ENCODE measurements at places on chromosomes 1 and 21.

DNA sequence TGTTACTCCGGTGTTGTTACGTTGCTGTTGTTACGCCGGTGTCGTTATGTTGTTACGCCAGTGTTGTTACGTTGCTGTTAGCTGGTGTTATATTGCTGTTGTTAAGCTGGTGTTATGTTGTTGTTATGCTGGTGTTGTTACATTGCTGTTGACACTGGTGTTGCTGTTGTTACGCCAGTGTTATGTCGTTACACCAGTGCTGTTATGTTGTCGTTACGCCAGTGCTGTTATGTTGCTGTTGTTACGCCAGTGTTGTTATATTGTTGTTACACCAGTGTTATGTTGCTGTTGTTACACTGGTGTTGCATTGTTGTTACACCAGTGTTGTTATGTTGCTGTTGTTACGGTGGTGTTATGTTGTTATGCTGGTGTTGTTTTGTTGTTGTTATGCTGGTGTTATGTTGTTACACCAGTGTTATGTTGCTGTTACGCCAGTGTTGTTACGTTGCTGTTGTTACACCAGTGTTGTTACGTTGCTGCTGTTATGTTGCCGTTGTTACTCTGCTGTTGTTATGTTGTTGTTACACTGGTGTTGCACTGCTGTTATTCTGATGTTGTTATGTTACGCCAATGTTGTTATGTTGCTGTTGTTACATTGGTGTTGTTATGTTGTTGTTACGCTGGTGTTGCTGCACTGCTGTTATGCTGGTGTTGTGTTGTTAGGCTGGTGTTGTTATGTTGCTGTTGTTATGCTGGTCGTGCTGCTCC, 25.6 kb downstream of the H6PD start:
- no peak for DNase-seq

- DNase-seq = no peak
Measured at GRCh38 chr1:170481000-170481399, 51.0 kb upstream of the GORAB start.

GRCh38 chr1:232635778-232636356, 5.9 kb upstream of the SIPA1L2 start:
- no peak for DNase-seq

DNA sequence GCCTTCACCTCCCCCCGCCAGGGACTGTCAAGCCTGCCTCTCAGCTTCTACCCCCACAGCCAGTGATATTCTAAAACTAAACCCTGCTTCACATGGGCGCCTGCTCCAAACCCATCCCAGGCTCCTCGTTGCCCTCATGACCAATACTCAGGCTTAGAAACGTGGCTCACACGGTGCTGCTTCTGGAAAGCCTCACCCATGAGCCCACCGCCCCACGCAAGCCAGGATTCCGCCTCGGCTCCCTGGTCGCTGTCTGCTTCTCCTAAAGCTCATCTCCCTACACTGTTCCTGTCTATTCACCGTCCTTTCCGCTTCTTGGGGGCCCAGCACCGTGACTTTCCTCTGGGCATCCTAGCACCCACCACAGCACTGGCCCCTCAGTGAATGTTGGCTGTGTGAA, 72.5 kb downstream of the NID1 start:
- no peak for DNase-seq

GRCh38 chr1:221437171-221437570, 304.7 kb downstream of the DUSP10 start:
- no peak for DNase-seq

DNA sequence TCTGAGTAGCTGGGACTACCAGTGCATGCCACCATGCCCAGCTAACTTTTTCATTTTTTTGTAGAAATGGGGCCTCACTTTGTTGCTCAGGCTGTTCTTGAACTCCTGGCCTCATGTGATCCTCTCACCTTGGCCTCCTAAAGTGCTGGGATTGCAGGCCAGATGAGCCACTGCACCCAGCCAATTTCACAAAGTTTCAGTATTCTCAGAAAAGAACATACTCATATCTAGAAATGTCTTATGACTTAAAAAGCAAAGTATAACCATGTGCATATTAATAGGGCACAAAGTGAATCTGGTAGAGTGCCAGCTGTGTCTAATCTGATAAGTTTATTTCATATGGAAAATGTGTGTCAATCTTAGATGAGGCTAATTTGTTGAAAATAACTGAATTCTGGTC, 87.5 kb upstream of the CACYBP start:
- no peak for DNase-seq

- DNase-seq = no peak
Measured at GRCh38 chr1:166302989-166303758, 136.4 kb upstream of the FAM78B start.

DNA sequence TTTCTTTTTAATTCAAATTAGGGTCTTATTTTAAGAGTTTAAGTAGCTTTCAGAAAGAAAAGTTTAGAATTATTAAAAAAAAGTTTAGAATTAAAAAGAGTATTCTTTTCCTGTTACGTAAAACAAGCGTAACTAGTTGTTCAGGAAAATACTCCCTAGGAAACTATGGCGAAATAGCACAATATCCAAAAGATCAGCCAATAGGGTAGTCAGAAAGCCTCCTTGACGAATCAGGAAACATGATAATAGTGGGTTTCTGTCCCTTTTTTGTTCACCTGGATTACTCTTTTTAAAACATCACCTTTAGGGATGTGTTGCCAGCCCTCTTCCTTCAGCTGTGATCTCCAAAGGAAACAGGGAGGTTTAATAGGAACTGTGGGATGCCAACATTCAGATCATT, 25.2 kb downstream of the S1PR1 start:
- no peak for DNase-seq

DNA sequence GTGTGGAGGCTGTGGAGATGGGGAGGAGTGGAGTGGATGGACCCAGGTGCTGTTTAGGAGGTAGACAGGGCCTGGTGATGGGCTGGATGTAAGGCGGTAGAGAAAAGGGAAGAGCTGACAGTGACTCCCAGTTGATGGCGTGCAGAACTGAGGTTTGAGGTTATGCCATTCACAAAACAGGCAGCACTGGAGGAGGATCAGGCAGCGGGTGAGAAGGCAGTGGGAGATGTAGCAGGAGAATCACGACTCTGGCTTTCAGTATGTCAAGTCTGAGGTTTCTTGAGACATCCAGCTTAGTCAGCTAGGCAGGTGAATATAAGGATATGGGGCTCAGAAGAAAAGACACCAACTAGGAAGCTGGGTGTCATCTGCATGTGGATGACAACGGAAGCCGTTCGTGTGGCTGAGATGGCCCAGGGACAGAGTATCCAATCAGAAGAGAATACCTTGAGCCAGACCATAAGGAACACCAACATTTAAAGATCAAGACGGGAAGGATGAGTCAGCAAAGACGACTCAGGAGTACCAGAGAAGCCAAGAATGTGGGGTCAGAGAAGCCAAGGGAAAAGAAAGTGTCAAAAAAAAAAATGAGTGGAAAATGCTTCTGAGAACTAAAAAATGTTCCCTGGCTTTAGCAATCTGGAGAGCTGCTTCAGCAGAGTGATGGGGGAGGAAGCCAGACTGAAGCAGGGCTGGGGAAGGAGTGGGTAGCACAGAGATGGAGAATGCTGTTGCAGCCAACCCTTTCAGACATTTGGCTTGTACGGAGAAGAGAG, 15.2 kb downstream of the LRRN2 start:
- no peak for DNase-seq

DNA sequence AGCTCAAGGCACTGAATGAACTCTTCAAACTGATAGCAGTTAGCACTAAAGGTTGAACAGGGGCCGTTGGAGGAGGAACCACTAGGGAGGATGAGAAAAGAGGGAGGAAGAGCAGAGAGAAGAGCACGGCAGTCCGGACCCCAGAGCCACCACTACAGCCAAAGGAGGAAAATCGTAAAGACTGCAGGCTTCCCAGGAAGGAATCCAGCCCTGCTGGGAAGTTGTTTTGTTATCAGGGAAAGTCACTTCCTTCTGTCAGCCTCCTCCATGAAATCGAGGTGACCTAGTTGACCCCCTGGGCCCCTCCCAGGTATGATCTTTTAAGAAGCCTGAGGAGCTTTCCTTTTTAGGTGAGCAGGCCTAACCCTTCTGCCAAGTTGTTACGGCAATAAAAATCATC, 88.2 kb downstream of the PBX1 start:
- no peak for DNase-seq

GRCh38 chr1:244778344-244778743, 57.1 kb upstream of the COX20 start:
- DNase-seq = no peak

GRCh38 chr1:45880930-45881329, 77.5 kb downstream of the MAST2 start:
- no peak for DNase-seq

- DNase-seq = no peak
Measured at GRCh38 chr1:29487291-29487690, 251.0 kb downstream of the PTPRU start.

DNA sequence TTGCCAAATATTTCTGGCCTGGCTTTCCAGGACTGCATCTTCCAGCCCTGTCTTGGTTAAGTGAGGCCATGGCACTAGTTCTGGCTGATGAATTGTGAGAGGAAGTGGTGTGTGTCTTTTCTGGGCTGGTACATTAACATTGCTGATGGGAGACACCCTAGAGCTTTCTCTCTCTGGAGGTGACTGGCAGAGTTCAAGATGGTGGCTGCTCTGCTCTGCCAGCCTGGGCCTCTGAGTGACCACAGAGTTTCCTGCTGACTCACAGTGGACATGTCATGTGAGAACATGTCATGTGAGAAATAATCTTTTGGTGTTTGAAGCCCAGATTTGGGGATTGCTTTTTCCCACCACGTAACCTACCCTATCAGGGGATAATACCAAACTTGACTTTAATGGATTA, 218.0 kb upstream of the KIAA0040 start:
- DNase-seq = no peak

DNA sequence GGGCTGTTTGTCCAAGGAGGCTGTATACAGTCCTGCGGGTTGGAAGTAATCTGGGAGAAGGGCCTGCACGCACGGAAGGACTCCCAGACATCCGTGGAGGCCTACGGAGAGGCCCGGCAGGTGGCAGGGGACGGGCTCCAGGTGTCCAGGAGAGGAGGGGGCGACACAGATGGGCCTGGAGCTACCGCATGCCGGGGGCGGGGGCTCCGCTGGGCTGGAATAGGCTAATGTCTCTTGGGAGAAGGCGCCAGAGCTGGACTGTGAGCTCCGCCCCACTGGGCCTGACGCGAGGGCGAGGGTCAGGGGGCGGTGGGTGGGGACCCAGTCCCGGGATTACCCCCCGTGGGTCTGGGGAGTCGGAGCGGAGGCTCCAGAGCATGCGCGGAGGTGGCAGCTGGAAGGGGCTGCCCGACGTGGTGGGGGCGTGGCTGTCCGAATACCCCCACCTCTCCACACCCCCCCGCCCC, 659 bp downstream of the AGO1 start:
- DNase-seq = peak; percentile 62

Measured in CD4-positive, alpha-beta T cell treated with Interleukin-17A for 4 hours (primary cell).